ENCODE measurements at places on chromosomes 13 and 19.

- no peak for DNase-seq
These were observed 95.2 kb downstream of the FRY start for GRCh38 chr13:32126756-32127155.

GRCh38 chr19:38729653-38730469 is 14.4 kb downstream of the CAPN12 start:
- peak; percentile 79 for DNase-seq

DNA sequence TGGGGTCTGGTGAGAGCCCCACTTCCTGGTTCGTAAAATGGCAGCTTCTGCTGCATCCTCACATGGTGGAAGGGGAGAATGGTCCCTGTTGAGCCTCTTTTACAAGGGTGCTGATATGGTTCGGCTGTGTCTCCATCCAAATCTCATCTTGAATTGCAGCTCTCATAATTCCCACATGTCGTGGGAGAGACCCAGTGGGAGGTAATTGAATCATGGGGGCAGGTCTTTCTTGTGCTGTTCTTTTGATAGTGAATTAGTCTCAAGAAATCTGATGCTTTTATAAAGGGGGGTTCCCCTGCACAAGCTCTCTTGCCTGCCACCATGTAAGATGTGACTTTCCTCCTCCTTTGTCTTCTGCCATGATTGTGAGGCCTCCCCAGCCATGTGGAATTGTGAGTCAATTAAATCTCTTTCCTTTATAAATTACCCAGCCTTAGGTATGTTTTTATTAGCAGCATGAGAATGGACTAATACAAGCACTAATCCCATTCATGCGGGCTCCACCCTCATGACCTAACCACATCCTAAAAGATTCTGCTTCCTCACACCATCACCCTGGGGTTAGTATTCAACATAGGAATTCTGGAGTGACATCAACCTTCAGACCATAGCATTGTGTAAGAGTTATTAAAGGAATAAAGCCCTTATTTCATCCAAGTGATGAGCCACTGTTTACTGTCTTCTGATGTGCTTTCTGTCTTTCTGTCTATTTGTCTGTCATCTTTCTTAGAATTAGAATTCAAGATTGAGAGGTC is 159.0 kb upstream of the IRS2 start:
- DNase-seq, result no peak

- DNase-seq, result no peak
These were observed 14.6 kb downstream of the METTL21C start for GRCh38 chr13:102680133-102680717.

- DNase-seq, result no peak
These were observed 39.3 kb upstream of the RGCC start for GRCh38 chr13:41418027-41418426.

- DNase-seq, result no peak
These were observed 25.7 kb downstream of the C13orf46 start for GRCh38 chr13:113948034-113948742.

- DNase-seq, result no peak
These were observed 8.3 kb downstream of the TMEM143 start for GRCh38 chr19:48355365-48355954.

DNA sequence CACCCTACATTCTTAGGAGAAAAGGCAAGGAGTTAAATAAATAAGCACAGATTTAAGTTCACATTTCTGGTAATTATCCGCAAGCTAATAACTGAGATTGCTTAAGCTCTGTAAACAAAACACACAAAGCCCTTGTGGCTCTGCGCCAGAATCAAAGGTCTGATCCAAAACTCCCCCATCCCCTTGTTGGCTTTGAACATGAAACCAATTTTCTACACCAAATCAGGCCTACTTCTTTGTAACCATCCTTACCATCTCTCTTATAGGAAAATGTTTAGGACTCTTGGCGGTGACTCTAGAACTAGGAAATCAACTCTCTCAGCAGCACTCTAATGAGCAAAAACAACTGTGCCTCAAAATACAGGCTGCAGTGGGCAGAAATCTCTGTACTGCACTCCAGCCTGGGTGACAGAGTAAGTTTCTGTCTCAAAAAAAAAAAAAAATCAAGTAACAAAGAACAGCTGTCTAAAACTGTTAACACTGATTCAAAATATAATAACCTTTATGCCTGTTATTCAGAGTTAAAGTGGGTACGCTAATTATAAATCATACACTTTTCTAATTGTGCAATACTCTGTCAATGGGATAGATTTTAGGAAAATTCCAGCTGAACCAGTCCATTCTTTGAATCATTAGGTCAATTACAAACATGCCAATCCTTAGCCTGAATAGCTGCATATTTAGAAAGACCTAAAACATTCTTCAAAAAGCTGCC is 25.8 kb downstream of the ABCC4 start:
- no peak for DNase-seq

- no peak for DNase-seq
These were observed 14.6 kb downstream of the HS6ST3 start for GRCh38 chr13:96104516-96104915.

DNA sequence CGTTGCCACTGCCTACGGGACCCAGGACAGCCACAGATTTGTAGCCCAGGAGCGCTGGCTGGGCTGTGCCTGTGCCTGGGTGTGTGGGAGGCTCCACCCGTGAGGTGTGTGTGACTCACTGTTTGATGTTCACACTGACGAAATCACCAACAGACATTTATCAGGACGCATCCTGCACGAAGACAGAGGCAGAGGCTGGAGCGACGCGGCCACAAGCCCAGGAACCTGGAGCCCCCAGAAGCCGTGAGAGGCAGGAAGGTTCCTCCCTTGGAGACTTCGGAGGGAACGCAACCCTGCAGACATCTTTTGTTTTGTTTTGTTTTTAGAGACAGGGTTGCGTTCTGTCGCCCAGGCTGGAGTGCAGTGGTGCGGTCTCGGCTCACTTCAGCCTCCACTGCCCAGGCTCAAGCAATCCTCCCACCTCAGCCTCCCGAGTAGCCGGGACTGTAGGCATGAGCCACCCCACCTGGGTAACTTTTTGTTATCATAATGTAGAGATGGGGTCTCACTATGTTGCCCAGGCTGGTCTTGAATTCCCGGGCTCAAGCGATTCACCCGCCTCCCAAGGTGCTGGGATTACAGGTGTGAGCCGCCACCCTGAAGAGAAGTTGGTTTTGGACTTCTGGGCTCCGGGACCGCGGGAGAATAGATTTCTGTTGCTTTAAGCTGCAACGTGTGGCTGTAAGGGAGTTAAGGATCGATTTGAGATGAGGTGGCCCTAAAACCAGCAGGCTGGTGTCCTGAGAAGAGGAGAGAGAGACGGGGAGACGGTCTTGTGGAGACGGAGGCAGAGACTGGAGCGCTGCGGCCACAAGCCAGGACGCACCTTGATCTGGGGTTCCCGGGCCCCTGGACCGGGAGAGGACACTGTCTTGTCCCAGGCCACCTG is 24.9 kb upstream of the WDR18 start:
- no peak for DNase-seq

DNA sequence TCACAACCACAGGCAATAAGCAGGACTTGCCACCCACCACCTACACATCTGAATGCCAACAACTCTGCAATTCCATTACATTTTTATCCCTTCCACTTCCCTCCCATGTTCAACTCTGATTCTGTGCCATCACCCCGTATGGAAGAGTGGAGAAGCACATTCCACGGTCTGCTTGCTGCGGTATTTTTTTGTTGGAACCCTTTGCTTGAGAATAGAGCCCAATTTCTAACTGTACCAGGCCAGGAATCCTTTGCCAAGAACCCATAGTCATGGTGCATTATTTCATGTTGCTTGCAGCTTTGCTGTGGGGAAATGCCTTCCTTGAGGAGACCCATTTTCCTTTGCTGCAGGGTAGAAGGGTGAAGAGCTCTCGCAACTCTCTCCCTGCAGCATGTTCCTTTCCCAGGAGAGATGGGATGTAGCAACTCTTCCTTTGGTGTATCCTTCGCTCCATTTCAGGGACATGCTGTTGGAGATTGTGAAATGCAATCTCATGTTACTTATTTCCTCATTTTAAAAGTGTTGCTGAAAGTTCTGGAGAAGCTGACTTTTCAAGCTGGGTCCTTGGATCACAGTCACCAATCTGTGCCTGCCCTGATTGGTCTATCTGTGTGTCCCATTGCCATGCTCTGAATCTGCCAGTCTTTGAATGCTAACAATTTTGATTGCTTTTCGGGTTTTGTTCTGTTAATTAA is 69.8 kb upstream of the STARD13 start:
- no peak for DNase-seq

DNA sequence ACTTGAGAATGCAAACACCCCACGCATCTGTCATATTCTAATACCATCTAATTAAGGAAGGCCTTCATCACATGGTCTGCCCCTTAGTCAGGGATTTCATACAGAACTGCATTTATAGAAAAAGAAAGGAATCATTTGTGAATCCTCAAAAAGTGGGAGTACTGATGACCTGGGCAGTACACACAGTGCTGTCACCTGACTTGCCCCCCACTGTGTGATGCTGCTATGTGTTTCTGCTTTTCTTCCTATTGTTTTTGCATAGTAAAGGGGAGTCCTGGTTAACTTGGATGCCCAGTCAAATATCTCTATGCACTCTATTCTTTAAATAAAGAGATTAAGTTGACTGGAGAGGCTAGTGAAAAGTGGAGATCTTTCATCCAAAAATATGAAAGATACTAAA is 1921.2 kb upstream of the PRR20A start:
- no peak for DNase-seq

GRCh38 chr19:17226002-17226933 is at the start of gene OCEL1:
OCEL1 (plus strand) TSS chr19:17226226; CDS start chr19:17226248, 22 bp downstream.
- DNase-seq, result peak; percentile 97

DNA sequence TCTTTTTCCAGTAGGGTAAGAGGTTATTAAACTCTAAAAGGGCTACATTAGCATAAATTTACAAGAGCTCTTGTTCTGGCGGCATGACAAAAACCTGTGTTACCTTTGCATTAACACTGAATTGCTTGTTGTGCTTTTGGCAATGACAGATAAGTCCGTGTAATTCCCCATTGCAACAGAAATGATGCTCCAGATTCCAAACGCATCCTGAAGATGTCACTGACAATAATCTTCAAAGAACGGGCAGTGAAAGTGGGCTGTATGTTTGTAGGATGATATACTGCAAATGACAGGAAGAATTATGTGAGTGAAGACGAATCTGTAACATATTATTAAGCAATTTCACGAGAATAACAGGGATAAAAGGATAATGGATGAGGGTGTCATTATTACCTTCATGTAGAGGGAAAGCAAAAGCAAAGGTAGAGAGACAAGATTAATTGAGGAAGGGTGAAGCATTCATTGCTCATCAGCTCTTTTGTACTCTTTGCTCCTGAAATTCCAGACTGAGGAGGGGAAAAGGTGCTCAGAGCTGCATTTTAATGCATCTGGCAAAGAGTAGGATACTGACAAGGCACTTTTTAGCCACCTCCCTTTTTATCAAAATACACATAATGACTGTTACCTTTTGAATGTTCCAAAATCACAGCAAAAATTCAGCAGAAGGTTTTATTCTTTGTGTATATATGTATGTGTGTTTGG is 38.5 kb upstream of the MAB21L1 start:
- DNase-seq, result no peak

DNA sequence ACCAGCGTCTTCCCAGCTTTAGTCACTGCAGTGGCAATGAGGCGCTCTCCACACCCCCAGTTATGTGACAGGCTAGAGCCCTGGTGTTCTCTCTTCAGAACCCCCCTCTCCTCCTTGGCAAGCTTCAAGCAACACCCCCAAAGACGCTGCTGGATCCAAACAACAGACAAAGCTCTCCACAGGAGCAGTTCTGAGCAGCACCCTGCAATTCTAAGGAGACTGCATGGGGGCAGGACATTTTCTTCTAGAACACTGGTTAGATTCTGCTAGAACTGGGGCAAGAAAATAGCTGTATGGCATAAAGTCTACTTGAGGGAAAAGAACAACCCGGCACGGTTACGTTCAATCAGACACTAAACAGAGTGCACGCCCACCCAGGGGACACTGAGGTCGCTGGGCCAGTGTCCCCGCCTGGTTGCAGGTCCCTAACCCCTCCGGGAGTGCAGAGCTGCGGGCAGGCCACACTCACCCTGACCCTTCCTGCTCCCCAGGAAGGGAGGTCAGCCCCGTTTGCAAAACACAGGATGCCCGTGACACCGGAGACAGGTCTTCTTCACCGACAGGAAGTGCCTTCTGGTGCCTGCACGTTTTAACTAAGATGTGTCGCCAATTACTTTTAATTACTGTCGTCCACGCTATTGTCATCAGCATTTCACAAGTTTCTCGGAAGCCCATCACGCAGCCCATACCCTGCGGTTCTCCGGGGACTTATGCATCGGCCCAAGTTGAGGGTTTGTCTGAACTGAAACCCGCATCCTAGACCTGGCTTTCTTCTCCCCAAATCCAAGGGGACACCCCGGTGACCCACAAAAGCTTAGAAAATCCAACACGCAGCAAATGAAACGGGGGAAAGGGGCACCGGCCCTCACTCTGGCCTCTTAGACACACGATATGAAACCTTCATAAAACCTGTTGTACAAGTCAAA is 943 bp downstream of the GJB6 start:
- no peak for DNase-seq

GRCh38 chr19:11018179-11018578 is 57.3 kb downstream of the SMARCA4 start:
- no peak for DNase-seq

DNA sequence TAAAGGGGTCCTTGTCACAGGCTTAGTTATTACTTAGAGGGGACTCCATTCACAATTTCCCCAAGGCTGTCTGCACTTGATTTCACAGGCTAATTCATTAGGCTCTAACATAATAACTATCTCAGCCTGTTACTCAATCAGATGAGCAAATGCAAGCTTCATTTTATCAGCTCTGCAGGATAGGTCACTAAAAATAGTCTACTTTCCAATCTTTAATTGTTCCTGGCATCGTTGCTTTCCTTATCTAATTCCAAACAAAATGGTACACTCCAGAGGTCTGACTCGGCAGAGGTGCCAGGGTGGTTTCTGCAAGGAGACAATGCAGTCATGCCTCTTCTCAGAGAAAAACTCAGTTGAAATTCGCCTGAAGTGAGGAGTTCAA is 69.7 kb upstream of the SLC15A1 start:
- DNase-seq, result no peak

- peak; percentile 14 for DNase-seq
These were observed at the start of gene GJB6 for GRCh38 chr13:20231839-20232555. GJB6 (minus strand) TSS chr13:20232319; CDS start chr13:20223480, 8,839 bp downstream.

GRCh38 chr19:10836479-10837330 is 693 bp upstream of the TMED1 start:
- no peak for DNase-seq

GRCh38 chr19:47507924-47508553 is 6.8 kb downstream of the NAPA start:
- no peak for DNase-seq

GRCh38 chr19:5246554-5247155 is 94.0 kb downstream of the PTPRS start:
- no peak for DNase-seq
